Brain pericyte (primary cell): ENCODE measurements at places on chromosomes 5 and 9.
A peak's percentile ranks its signal among the peaks of the same experiment; 100 is the strongest.

- DNase-seq, result no peak
These were observed 80.8 kb upstream of the OSMR start for GRCh38 chr5:38764937-38765391.

DNA sequence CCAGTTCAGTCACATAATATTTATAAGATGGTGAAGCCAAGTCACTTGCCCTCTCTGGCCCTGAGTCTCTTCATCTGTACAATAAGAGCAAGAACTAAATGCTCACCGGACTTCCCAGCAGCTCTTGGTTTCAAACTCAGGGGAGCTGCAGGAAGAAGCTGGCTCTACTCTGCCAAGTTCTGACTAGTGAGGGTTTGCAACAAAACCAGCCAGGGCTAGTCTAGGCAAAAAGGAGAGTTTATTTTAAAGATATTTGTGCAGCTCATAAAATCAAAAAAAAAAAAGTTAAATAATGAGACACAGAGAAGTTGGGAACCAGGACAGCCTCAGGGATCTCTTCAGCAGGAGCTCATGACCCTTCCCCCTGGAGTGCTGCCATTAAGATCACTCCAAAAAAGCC is 107.3 kb downstream of the DOCK2 start:
- no peak for DNase-seq

GRCh38 chr5:3214838-3215374 is 380.7 kb upstream of the IRX1 start:
- DNase-seq, result no peak

DNA sequence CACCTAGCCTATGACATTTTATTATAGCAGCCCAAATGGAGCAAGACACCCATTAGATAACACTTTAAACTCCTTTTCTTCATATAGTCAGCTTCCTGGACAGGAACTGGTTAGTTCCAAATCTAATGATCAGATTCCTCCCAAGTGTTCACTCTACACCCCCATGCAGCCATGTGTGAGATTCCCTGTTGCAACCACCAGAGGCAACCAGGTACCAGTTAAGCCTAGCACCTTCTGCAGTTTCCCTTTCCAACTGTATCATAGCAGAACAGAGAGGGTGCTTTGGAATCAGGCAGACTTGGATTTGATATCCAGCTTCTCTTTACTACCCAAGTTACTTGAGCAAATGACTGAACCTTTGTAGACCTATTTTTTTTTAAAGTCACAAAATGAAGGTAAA is 296.6 kb upstream of the PCSK5 start:
- DNase-seq, result no peak

GRCh38 chr5:61251874-61252642 is 80.0 kb upstream of the ZSWIM6 start:
- no peak for DNase-seq

GRCh38 chr5:111016801-111017200 is 54.7 kb upstream of the TSLP start:
- DNase-seq, result peak; percentile 17

DNA sequence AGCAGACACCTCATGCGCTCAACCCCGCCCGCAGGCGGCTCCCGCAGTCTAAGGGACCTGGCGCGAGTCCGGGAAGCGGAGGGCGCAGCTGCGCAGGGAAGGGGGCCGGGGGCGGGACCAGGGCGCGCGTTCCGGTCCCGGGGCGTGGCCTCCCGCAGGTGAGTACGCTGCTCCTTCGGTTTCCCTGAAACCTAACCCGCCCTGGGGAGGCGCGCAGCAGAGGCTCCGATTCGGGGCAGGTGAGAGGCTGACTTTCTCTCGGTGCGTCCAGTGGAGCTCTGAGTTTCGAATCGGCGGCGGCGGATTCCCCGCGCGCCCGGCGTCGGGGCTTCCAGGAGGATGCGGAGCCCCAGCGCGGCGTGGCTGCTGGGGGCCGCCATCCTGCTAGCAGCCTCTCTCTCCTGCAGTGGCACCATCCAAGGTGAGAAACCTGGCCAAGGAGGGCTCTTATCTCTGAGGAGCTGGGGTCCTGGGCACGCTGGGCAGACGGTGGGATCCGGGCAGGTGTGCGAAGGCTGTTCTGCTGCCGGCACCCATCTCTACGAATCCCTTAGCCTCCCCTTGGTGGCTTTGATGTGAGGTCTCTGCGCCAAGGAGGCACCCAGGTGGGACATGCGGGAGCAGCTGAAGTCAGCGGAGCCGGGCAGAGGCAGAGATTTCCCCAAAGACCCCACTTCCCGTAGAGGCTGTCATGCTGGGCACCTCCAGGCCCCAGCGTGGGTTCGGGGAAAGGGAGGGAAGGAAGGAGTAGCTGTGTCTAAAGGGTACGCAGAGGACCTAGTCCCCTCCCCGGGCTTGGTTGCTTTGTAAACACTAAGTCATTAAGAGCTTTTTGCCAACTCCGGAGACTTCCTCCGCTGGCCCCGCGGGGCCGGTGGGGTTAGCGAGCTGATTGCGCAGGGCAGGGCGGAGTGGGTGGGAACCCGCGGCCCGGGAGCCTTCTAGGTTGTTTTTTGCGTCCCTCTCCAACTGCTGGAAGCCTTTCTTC is at the start of gene F2RL1:
TSS of gene F2RL1 (plus strand) at position 187 of the 988 bp plus-strand sequence. CDS start at position 340, 153 bp downstream.
- DNase-seq, result no peak

GRCh38 chr5:34842554-34842953 is 3.6 kb downstream of the TTC23L start:
- DNase-seq, result no peak

GRCh38 chr5:124176692-124177091 is 569.7 kb downstream of the ZNF608 start:
- no peak for DNase-seq

GRCh38 chr9:134066913-134067851 is 644 bp downstream of the BRD3 start:
- no peak for DNase-seq

GRCh38 chr5:172417983-172418630 is 36.2 kb downstream of the SH3PXD2B start:
- DNase-seq, result peak; percentile 82

DNA sequence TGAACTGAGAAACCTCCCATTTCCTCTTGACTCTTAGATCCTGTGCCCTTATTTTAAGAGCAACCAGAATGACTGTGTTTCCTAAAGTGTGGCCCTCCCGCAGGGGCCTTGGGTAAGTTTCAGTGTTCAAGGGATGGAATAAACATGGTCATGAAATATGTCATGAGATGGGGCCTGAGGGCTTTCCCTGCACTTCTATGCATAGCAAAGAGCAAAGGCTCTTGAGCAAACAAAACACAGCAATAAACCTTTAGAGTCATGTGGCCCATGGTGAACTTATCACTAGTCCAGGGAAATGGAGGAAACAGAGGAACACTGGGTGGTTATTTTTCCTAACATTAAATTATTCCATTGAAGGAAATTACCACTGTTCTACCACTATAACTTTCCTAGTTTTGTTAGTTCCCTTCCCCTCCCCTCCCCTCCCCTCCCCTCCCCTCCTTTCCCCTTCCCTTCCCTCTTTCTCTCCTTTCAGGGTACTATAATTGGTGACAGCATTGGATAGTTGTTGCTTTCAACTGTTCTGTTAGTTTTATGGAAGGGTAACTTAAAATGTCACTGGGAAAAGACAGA is 72.4 kb downstream of the CTSL start:
- DNase-seq, result no peak

GRCh38 chr9:136858452-136858843 is 6.3 kb downstream of the MAMDC4 start:
- DNase-seq, result no peak

GRCh38 chr5:96024683-96025475 is 63.2 kb upstream of the ELL2 start:
- DNase-seq, result no peak

DNA sequence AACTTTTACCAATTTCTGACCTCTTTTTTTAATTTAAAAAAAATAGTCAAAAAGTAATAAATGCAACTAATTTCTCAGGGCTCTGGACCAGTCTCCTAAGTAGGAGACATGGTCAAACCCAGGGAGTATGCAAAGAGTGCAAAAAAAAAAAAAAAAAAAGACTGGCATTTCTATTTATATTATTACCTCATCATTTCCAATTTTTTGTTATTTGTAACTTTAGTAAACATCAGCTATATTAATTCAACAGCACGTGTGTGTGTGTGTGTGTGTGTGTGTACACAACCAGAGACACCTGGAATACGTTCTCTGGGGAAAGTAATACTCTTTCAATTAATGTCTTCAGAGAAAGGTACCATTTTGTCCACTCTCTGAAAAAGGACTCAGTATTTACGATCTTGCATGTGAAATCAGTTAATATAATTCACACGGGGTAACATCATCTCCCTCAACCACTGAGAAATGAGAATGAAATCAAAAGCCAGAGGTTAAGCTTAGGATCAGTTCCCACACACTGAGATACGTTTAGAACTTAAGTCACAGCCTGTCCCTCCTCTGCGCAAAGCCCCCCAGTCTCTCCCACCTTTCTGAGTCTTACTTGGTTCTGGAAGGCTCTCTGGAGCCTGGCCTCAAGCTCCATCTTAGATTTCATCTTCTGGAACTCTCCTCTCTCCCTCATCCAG is 21.9 kb downstream of the ZNF608 start:
- no peak for DNase-seq

DNA sequence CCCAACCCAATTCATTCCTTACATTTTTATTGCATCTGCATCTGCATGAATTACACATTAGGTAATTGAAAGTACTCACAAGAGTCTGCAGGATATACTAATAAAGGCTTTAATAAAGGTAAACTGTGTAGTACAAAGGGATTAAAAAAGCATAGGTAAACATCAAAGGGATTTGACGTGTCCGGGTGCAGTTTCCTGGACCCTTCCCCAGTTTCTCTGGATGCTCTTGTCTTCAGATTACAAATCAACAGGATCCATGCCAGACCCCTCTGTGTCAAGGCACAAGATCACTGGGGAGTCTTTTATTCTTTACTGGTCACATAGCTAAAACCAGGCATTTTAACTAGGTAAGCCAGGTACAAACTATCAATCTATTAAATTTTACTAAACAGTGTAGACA is 177.2 kb upstream of the TYRP1 start:
- no peak for DNase-seq

DNA sequence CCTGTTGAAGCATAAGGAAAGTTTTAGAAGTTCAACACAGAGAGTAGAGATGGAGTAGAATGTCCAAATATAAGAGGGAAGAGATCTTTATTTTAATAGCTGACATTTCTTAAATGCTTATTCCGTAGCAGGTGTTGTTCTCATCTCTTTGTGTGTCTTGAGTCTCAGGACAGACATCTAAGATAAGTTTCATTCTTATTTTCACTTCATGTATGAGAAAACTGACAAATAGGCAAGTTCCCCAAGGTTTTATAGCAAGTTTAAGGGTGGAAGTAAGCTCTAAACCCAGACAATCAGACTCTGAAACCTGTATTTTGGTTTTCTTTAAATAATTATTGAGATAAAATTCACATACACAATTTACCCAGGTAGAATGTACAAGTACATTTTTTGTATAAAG is 228.4 kb upstream of the PPP1R2B start:
- DNase-seq, result no peak

DNA sequence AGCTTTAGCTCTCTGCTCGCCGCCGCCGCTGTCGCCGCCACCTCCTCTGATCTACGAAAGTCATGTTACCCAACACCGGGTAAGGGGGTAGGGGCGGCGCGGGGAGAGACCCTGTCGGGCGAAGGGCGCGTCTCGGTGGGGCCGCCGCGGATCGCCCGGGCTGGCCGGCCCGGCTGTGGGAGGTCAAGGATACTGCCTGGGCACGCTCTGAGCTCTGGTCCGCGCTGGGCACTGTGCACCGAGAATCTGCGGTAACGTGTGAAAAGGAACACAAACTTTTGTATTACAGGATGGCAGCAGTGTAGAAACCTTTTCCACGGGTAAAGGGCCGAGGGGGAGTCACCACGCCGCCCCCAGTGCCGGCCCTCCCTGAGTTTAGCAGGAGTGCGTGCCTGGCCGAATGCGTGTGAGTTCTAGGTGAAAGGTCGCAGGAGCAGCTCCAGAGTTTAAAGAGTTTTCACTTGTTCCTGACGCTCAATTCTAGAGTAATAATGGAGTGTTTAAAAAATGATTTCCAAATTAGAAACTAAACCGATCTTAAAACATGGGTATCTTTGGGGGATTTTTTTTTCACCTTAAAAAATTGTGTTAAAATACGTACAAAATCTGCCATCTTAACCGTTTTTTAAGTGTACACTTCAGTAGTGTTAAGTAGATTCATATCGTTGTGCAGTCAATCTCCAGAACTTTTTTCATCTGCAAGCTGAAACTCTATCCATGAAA is at the start of gene HSDL2:
TSS of gene HSDL2 (plus strand) at position 7 of the 723 bp plus-strand sequence. CDS start at position 63, 56 bp downstream.
- DNase-seq, result no peak

DNA sequence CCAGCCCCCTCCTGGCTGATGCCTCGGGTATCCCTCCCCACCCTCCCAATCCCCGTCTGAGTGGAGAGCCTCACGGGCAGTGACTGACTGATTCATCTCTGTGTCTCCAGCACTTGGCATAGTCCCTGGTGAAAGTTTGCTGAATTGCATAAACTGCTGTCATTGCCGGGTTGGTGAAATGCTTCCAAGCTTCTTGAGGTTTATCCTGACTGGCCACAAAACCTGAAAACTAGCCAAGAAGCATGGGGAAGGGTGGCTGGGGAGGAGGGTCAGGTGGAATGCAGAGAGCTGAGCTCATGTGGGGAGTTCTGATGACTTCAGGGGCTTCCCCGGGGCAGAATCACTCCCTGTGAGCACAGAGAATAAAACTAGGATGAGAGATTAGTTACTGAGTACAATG is 56.9 kb upstream of the GGTA1 start:
- peak; percentile 43 for DNase-seq
